Activated CD8-positive, alpha-beta T cell treated with anti-CD3 and anti-CD28 coated beads for 36 hours (primary cell): ENCODE measurements at places on chromosomes 1 and 21. TPM values are rescaled to one million over a fixed set of nuclear protein-coding genes. Genes with fewer than 3 reads are reported as not detected.
A peak's percentile ranks its signal among the peaks of the same experiment; 100 is the strongest.

Gene AUNIP
- 8.8 TPM for total RNA-seq

- no peak for DNase-seq
Measured at GRCh38 chr21:45257673-45258341, 29.9 kb downstream of the POFUT2 start.

GRCh38 chr1:211640301-211640630 lies 35.2 kb downstream of the NEK2 start:
- DNase-seq: no peak

DNA sequence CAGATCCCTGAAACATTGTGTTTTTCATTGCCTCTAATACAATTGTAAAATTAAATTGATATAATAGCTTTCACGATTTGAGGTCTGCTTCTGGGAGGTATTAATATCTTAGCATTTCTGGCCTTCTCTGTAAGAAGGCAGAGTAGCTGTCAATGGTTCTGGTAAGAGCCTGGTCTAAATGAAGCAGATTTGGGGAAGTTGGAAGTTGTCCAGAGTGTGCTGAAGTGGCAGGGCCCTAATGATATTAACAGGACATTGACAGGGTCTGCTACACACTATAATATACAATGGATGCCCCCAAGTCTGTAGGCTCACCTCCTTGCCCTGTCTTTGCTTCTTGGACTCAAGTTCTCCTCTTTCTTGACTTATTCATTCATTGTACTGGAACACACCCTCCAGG lies 99.5 kb downstream of the C4BPA start:
- no peak for DNase-seq

DNA sequence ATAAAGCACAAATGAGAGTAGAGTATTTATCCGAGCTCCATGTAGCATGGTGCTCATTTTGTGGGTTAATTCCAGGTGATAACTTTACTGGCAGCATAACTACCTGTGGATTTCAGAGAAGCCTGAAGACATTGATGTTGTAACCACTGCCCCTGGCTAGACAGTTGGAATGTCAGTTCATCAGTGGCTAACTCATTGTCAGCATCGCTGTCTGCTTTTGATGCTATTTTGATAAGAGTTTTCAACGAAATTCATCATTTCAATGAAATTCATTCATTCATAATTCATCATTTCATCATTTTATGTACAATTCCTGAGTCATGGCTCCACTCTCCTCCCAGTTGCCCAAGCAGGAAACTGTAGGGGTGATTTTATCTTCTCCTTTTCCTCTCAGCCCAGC lies 34.4 kb downstream of the HSD3B1 start:
- DNase-seq: no peak

GRCh38 chr1:23007106-23007505 lies 8.5 kb downstream of the TEX46 start:
- no peak for DNase-seq

GRCh38 chr1:19343617-19344350 lies 31.7 kb downstream of the SLC66A1 start:
- no peak for DNase-seq

Gene REG4
- total RNA-seq: 9.9 TPM

DNA sequence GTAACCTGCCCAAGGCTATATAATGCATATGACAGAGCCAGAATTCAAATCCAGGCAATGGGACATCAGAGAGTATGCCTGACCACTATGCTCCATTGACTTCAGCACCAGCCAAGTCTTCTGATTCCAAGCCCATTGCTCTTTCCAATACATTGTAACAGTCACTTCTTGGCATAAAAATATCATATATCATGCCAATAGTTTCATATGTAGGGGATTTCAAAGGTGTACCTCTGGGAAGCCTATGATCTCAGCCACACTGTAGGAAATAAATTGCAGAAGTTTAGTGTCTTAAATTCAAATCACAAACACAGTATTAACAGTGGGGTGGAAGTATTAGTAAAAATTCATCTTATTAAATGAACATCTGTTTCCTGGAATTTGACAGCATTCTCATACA lies 30.0 kb upstream of the ROR1 start:
- no peak for DNase-seq

Gene SERPINC1
- not detected for total RNA-seq

- no peak for DNase-seq
Measured at GRCh38 chr1:103371234-103371633, 154.3 kb upstream of the RNPC3 start.

GRCh38 chr1:245397771-245398170 lies 243.0 kb downstream of the KIF26B start:
- DNase-seq: no peak

GRCh38 chr1:3664700-3665375 lies 12.5 kb downstream of the TP73 start:
- DNase-seq: no peak

Gene SPRR2E
- total RNA-seq: not detected

Gene KCNT2
- total RNA-seq: not detected

Gene OXCT2
- 4.2 TPM for total RNA-seq

DNA sequence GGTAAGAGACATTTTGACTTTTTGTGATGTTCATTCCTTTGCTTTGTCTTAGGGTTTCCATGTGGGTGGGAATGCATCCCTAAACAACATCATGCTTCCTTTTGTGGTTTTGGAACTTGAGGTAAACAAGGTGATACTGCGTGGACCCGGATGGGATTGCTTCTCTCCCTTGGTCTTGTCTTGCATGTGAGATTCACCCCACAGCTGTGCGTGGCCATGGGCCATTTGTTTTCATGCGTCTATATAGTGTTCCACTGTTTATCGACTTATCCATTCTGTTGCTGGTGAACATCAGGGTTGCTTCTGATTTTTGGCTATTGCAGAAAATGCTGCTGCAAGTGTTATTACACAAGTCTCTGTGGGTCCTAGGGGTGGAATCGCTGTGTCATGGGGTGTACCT lies 21.1 kb downstream of the CRYAA start:
- DNase-seq: no peak

DNA sequence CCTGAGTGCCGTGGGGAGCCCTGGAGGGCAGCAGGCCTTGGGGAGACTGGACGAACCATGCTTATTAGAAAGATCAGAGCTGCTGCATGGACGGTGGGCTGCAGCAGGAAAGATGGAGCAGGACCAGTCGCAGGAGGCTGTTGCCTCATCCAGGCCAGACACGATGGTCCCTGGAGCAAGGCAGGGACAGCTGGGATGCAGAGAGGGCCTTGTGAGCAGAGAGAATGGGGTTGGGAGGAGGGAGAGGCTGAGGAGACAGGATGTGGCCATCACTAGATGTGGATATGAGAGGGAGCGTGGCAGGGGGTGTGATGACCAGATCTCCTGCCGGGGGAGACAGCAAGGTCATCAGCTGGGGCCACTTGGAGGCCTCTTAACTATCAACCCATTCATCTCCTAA lies 727.6 kb downstream of the PTPRU start:
- DNase-seq: no peak

- DNase-seq: no peak
Measured at GRCh38 chr1:85934516-85934915, 222.1 kb downstream of the COL24A1 start.

Gene UBL4B
- not detected for total RNA-seq

Gene COL24A1
- total RNA-seq: not detected

GRCh38 chr1:229848752-229849677 lies 218.0 kb upstream of the GALNT2 start:
- peak; percentile 17 for DNase-seq

DNA sequence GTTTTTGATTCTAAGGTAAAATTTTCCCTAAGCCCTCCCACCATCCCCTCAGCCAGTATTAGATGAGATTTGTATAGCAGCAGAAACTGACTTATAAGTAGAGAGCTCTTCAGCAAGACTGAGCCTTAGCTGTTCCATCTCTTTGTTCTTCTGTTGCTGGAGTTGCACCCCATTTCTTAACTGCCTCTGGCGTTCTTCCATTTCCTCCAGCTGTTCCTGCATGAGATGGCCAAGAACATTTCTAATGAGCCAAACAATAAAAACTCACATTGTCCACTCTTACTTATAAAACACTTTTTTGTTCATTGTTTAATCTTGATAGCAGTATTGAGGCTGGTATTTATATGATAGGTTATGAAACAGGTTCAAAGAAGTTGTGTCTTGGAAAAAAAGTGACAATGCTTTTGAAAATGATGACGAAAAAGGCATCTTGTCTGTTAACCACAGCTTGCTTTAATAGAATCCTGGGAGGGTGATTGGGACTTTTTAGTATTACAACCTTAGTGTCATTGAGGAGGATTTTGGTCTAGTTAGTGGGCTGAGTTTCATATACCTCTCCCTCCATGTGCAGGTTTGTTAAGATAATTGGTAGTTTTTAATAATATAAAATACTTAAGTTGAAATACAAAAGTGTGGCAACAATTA lies 18.3 kb downstream of the SYNC start:
- DNase-seq: no peak

DNA sequence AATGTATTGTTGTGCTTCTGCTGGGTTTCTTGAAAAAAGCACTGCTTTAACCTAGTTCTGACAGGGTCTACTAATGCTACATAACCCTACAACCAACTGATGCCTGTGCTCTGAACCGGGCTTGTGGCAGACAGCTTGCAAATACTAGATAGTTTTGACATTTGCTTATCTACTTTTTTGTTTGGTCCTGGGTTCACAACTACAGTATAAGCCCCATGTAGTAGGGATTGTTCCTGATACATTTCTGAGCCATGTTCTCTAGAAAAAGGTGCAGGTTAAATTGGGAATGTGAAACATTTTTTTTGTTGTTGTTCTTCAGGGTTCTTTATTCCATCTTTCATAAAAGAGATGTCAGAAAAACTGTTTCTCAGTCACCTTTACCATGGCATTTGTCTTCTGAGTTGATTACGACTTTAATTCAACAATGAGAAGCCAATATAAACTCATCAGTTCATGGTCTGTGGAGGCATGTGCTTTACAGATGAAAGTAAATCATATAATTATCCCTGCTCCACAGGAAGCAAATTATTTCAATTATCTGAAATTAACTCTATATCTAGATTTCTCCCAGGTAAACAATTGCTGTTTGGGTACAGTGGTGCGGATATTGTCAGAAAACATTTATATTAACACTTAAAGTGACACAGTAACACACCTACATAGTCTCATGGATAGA lies 22.0 kb downstream of the OLFM3 start:
- DNase-seq: no peak

DNA sequence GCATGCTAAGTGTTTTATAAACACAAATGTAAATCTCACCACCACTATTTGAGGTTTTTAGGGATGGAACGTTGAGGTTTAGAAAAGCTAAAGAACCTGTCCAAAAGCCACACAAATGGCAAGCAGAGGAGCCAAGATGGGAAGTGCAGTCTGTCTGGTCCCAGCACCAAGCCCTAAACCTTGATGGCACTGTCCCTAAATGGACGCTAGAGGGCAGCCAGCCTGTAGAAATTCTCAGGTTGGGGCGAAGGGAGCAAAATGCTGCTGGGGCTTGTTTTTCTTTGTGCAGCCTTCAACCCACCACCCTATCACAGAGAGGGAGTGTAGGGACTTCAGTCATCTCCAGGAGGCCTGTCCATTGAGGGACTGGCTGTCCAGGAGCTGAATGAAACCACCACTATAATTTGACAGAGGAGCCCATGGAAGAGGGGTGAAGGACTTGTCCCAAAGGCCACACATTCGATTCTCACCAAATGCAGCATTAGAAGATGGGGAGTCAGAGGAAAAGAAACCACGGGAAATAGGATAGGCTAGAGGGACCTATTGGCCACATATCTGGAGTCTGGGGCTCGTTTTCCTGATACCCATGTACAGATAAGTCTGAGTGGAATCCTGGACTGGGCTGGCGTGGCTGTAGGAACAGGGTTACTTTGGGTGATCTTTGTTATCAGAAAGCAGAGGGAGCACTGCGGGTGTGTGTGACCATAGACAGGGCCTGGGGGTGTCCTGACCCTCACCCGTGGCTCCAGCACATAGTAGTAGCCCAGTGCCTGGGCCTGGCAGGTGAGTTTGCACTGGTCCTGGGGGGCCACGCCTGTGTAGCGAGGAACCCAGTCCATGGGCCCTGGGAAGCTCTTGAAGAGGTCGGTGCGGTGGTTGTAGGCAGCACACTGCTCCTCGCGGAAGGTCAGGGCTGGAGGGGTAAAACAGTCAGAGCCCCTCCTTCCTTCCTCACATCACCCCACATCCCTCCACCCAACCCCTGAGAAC lies 6.1 kb downstream of the ADAMTS4 start:
- DNase-seq: peak; percentile 81

Gene PKLR
- not detected for total RNA-seq

GRCh38 chr1:156074661-156075060 lies 7.6 kb downstream of the MEX3A start:
- no peak for DNase-seq

DNA sequence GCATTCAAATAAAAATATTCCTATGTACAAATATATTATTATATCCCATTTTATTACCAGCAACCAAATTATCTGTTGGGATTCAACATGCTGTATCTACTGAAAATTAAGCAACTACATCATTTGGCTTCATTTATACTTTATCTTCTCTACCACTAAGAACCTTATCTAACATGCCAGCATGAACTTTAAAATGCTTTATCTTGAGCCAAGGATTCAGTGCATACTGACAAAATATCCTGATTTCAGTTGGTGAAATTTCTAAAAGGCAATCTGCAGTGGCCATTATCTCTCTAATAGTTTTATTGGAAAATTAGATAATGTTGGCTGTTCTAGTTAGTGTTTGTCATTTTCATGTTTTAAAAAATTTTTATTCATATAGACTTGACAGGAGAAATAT lies 1149.9 kb downstream of the KCNT2 start:
- DNase-seq: no peak

Gene ATPAF1
- total RNA-seq: 41.8 TPM

DNA sequence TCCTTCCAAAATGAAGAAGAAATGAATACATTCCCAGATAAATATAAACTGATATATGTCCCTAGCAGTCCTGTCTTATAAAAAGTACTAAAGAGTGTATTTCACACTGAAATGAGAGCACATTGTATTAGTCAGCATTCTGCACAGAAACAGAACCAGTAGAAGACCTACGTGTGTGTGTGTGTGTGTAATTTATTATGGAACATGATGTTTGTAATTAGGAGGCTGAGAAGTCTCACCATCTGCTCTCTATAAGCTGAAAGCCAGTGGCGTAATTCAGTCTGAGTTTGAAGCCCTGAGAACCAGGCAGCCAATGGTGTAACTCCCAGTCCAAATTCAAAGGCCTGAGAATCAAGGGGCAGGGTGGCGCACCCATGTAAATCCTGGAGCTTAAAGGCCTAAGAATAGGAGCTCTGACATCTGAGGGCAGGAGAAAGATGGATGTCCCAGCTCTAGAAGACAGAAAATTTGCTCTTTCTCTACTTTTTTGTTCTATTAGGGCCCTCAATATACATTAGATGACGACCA lies 146.5 kb upstream of the LYPLAL1 start:
- no peak for DNase-seq

Gene ITPKB
- 40.8 TPM for total RNA-seq

Gene IFI44L
- total RNA-seq: 22.5 TPM

- no peak for DNase-seq
Measured at GRCh38 chr1:209428241-209428921, 155.1 kb upstream of the CAMK1G start.

- DNase-seq: no peak
Measured at GRCh38 chr1:172162236-172162635, 258.2 kb upstream of the C1orf105 start.

- no peak for DNase-seq
Measured at GRCh38 chr1:60636946-60637345, 445.4 kb upstream of the NFIA start.

Gene LIPI
- total RNA-seq: not detected

GRCh38 chr1:8847990-8848389 lies 30.5 kb downstream of the ENO1 start:
- no peak for DNase-seq

Gene SUSD4
- 0.29 TPM for total RNA-seq

GRCh38 chr1:153572569-153573015 lies 6.9 kb upstream of the S100A2 start:
- peak; percentile 78 for DNase-seq

GRCh38 chr21:34843562-34843961 lies 174.8 kb downstream of the CLIC6 start:
- DNase-seq: no peak

Gene ADAM30
- not detected for total RNA-seq

Gene LCE2B
- not detected for total RNA-seq

Gene BACE2
- total RNA-seq: 1.1 TPM

Gene CFAP74
- total RNA-seq: 0.41 TPM
